ENCODE measurements at places on chromosomes 13 and 19.
A peak's percentile ranks its signal among the peaks of the same experiment; 100 is the strongest.

DNA sequence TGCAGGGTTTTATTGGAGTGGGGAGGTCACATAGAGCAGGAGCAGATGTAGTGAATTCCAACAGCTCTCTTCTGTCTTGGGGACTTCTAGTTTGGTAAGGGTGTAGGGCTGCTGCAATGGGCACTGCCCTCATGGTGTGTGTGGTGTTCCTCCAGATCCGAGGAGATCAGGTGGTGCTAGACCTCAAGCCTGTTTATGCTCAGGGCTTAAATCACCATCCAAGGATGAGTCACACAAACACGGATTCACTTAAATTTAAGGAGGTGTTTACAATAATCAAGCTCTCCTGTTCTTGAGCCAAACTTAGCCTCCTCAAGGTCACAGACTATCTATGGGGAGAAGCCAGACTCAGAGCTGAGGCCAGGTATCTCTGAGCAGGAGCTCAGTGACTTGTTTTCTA, 23.0 kb downstream of the HS6ST3 start:
- no peak for DNase-seq

DNA sequence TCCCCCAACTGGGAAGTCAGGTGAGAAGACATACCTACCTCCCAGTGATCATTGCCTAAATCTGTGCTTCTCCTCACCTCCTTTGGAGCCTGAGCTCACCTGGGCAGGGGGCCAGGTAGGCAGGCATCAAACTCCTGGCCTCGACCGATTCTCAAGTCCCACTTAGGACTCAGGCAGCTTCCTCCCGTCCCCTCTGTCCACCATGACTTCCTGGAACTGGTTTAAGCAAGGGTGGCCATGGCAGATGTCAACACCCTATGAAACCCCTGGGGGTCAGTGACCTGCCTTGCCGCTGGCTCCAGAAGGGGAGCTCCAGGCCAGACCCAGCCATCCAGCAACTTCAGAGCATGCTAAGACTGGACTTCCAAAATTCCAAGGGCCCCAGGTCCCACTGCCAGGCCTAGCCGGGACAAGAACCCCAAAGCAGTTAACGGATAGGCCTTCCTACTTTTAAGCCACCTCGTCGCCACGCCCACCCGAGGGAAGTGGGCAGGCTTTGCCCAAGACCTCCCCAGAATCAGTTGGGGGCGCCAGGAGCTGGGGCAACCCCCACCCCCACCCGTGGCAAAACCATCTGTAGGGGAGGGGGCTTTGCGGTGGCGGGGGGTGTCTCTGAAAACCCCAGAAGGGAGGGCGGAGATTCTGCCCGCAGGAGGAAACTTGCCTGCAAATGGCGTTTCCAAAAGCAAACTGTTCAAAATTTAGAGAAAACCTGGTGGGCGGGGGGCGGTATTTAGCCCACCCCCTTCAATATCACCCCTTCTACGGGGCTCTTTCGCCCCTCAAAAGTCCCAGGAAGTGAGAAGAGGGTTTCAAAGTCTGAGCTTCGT, 657 bp downstream of the PLIN3 start:
- DNase-seq: peak; percentile 60

GRCh38 chr13:110960204-110960603, 45.3 kb upstream of the ANKRD10 start:
- no peak for DNase-seq

GRCh38 chr19:17616961-17617806, 61.7 kb downstream of the COLGALT1 start:
- no peak for DNase-seq

DNA sequence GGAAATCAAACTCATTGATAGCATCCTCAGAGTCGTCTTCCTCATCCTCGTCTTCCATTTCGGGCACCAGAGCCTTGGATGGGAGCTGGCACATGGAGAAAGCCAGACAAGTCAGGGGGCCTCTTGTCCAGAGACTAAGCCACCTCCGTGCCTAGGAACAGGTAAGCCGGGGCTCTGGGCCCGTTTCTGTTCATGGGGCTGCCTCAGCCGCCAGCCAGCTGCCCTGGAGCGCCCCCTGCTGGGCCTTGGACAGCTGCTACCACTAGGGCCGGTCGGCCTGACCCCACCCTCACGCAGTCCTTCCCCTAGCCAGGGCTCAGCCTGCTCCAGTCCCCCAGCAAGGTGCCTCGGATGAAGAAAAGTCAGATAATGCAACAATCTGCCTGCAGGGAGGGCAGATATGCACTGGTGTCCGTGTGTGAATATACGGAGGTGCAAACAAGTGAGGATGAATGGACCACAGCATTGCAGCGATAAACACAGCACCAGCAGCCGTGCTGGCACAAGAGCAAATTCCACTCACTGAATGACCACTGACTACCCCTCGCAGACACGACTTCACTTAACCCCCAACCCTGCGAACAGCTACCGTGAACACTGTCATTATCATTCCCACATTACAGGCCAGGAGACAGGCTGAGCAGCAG, 11.9 kb upstream of the PRKD2 start:
- peak; percentile 88 for DNase-seq

GRCh38 chr13:48178126-48178525, 54.9 kb upstream of the ITM2B start:
- DNase-seq: no peak

- DNase-seq: no peak
These were observed 33.7 kb downstream of the COL4A1 start for GRCh38 chr13:110273254-110273653.

- DNase-seq: no peak
These were observed 1257.2 kb downstream of the UQCRFS1 start for GRCh38 chr19:27955485-27956480.

DNA sequence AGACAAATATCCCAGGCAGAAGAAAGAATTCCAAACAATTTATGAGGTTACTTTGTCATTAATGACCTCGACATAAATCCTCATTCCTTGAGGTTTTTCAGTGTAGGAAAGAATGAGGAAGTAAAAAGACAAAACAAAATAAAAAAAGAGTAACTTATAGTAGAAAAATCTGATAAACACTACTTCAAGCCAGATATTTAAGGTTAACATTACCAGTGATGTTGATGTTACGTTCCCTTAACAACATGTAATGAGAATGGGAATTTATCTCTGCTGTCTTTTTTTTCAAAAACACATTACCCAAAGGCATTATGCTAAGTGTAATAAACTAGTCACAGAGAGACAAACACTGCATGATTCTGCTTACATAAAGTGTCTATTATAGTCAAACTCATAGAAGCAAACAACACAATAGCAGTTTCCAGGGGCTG, 935.1 kb downstream of the SLITRK1 start:
- no peak for DNase-seq

DNA sequence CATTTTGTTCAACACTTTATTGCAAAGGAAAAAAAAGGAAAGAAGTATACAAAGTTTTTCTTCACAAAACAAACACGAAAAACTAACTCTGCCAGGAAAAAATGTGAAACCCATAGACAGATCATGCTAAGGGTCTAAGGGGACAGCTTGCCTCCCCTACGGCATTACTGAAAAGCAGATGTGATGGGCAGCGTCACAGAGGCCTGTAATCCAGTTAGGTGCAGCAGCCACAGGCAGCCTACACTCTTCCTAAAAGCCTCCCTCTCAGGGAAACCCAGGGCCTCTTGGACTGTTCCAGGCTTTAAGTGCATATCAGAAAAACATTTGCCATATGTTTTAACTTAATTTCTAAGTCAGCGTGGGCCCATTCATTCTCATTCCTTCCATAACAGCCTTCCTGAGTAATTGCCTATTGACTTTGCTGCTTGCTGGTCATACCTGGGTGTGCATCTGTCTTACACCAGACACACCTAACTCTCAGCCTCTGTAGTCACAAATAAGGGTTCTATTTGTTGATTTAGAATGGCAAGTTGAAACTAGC, 135.7 kb upstream of the SERP2 start:
- DNase-seq: no peak

DNA sequence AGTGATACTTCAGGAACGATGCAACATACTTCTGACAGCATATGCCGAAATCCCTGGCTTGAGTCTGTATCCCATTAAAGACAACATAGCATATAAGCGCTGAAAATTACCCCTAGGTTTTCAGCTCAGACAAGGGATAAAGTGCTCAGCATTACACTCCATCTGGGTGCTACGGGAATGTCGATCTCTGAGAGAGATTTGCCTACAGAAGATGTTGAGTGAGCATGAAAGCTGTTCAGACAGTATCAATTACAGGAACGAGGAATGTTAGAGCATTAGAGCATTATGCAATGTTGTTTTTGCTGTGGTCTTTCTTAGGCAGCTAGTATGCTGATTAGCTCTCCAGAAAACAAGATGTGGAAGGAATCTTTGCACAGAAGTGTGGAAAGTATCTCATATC, 484.5 kb downstream of the LIG4 start:
- no peak for DNase-seq

DNA sequence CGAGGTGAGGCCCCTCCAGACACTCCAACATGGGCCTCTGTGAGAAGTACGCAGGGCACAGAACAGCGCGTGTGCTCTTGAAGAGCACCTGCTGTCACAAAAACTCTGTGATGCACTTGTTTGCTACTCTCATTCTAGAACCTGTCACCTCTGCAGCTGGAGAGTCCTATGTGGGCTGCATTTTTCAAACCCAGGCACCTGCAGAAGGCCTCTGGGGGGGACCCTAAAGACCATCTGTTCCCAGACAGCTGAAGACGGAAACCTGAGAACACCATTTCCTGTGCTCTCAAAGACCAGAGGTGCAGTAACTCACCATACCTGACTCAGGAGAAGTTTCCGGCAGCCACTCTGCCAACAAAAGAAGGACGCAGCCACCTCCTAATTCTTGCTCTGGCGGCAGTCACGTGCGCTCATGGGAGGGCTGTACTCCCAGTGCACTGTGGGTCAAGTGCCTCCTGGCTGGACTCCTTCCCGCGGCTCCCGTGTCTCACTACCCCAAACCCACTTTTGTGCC, 28.1 kb downstream of the RANBP3 start:
- peak; percentile 67 for DNase-seq

- DNase-seq: no peak
These were observed 25.5 kb downstream of the FGF21 start for GRCh38 chr19:48780631-48781391.

GRCh38 chr13:19769854-19770253, 12.9 kb downstream of the PSPC1 start:
- DNase-seq: no peak

GRCh38 chr13:22862478-22862877, 318.3 kb upstream of the SGCG start:
- no peak for DNase-seq

GRCh38 chr19:18070181-18070580, 16.6 kb downstream of the IL12RB1 start:
- no peak for DNase-seq

- no peak for DNase-seq
These were observed 8.6 kb downstream of the ZSCAN5A start for GRCh38 chr19:56306016-56306415.

- DNase-seq: no peak
These were observed 360.6 kb upstream of the TMTC4 start for GRCh38 chr13:101035119-101035620.

DNA sequence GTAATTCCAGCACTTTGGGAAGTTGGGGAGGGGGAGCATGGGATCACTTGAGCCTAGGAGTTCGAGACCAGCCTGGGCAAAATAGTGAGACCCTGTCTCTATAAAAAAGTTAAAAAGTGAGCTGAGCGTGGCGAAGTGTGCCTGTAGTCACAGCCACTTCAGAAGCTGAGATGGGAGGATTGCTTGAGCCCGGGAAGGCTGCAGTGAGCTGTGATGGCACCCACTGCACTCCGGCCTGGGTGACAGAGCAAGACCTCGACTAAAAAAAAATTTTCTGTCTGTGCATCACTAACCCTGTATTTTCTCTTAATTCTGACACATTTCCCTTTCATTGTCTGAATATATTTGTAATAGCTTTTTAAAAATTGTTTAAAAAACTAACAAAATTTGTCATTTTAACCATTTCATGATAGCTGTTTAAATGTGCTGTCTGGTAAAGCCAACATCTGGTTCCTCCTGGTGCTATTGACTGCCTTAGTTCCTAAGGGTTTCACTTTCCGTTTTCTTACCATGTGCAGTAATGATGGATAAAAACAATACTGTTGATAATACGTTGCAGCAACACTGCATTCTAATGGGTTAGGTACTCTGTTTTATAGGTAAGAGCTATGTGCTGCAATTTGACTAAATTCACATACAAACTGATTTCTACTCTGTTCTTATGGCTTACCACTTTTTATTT, 29.7 kb downstream of the LATS2 start:
- no peak for DNase-seq

GRCh38 chr19:1668486-1669270, 16.3 kb upstream of the TCF3 start:
- no peak for DNase-seq

DNA sequence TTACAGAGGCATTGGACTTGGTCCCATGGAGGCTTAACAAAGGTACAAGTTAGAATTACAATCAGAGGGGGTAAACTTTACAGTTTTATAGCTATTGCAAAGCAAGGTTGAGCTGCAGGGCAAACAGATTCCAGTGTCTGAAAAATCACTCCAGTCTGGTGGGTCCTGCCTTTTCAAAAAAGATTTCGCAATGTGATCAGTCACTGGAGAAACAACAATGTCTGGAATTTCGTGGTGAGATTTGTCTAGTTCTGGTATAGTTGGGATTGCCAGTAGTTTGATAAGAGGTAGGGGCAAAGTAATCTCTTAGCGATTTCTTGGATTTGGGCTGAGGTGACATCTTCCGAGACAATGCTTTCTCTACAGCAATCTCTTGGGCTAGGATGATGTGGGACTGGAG, 1198.2 kb upstream of the PCDH9 start:
- DNase-seq: no peak

GRCh38 chr13:30905932-30906383, at the start of gene MEDAG:
Gene MEDAG, plus strand, starts transcription at chr13:30906271. Its CDS starts 245 bp downstream, at chr13:30906516.
- DNase-seq: no peak

- no peak for DNase-seq
These were observed 4.5 kb downstream of the MZF1 start for GRCh38 chr19:58568453-58569130.

DNA sequence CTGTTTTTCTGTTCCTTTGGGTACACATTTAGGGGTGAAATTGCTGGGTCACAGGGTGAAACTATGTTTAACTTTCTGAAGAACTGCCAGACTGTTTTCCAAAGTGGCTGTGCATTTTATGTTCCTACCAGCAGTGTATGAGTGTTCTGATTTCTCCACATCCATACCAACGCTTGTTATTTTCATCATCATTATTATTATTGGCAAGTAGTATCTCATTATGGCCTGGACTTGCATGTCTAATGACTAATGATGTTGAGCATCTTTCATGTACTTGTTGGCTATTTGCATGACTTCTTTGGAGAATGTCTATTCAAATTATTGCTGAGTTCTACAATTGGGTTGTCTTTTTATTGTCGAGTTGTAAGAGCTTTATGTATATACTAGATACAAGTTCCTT, 321.8 kb upstream of the HTR2A start:
- DNase-seq: no peak

- DNase-seq: no peak
These were observed 17.3 kb downstream of the ZBTB7A start for GRCh38 chr19:4049432-4049831.

GRCh38 chr13:100855151-100855550, 180.6 kb upstream of the TMTC4 start:
- no peak for DNase-seq

- no peak for DNase-seq
These were observed 191.0 kb downstream of the KATNAL1 start for GRCh38 chr13:30116379-30116778.

Measured in CD4-positive, alpha-beta T cell treated with Interleukin-6 for 4 hours (primary cell).